ENCODE measurements at places on chromosomes 11 and 22. TPM values are rescaled to one million over a fixed set of nuclear protein-coding genes. Genes with fewer than 3 reads are reported as not detected.

DNA sequence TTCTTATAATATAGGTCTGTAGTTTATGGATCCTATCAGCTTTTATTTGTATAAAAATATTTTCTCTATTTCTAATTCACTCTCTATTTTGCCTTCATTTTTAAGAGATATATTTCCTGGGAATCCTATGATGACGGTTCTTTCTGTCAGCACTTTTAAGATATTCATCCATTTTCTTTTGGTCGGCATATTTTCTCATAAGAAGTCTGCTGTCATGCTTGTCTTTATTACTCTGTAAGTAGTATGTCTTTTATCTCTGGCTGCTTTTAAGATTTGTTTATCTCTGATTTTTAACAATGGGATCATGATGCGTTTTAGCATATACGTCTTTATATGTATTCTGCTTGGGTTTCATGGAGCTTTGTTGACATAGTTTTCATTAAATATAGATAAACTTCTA lies 175.5 kb downstream of the SNX19 start:
- DNase-seq = no peak

DNA sequence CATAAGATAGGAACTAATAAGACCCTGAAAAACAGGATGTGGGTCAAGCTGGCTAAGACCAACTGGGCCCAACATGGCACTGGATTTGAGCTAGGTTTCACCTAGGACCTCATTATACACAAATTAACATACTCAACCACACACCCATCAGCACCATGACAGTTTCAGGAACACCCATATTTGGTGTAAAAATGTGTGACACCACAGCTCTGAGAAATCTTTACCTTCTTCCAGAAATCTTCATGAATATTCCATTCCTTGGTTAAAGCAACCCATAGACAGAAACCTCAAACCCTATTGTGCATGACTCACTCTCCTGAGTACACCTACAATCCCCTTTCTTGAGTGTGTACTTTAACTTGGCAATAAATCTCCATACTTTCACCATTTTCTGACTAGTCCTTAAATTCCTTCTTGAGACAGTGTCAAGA lies 378.8 kb downstream of the DYNC2H1 start:
- no peak for DNase-seq

GRCh38 chr11:13141731-13142709 lies 132.9 kb downstream of the RASSF10 start:
- no peak for DNase-seq

GRCh38 chr11:91023731-91024130 lies 800.9 kb upstream of the CHORDC1 start:
- DNase-seq = no peak

- no peak for DNase-seq
These were observed 3.8 kb downstream of the SLC29A2 start for GRCh38 chr11:66367561-66368312.

DNA sequence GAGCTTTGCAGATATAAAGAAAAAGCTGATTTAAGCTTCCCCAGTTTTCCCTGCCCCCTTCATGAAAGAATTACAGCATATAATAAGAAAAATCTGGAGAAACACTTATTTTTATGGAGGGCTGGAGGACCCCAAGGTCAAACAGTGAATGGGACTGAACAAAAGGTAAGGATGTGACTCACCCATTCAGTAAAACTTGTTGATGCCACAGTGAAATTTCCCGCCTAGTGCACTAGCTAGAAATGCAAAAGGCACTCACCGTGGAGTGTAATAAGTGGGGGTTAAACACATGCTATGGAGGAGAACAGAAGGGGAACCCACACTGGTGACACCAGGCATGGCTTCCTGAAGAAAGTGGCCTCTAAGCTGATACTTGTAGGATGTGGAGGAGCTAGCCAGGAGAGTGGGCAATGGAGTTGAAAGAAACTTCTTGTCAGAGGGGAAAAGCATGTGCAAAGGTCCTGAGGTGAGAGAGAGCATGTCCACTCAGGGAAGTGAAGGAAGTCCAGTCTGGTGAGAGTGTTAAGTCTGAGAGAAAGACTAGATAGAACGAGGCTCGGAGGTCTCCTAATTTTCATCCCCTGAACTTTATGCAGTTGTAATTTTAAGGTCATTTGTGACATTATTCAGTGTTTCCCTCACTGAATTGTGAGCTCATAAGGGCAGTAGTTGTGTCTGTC lies 77.1 kb downstream of the MIAT start:
- DNase-seq = no peak

DNA sequence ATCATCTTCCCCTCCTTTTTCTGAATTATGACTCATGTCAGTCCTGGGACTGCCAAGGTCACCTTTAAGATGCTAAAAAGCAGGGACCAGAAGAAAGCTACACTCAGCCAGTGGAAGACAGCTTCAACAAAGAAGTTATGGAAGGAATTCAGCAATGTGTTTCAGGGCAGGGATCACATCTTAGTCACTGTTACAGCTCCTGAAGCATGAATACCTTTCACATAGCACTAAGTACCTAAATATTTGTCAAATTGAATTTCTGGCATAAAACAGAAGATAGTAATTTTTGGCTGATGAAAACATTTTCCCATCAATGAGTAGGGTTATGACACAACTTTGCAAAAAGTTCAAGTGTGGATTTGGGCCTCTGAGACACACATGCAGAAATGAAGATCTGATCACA lies 5.2 kb downstream of the DDB1 start:
- no peak for DNase-seq

- DNase-seq = no peak
These were observed 1010.3 kb upstream of the TENM4 start for GRCh38 chr11:80451105-80451504.

- no peak for DNase-seq
These were observed 163.8 kb downstream of the CHST1 start for GRCh38 chr11:45501392-45502225.

- DNase-seq = no peak
These were observed 26.0 kb upstream of the CBX7 start for GRCh38 chr22:39178206-39179111.

- DNase-seq = no peak
These were observed 467.1 kb downstream of the MIAT start for GRCh38 chr22:27124351-27124966.

Gene FOLR2
- total RNA-seq = not detected

Gene ZNF280B
- 2.6 TPM for total RNA-seq

Gene BAIAP2L2
- total RNA-seq = 0.58 TPM

Gene IGF2
- not detected for total RNA-seq

Gene CD248
- 80.8 TPM for total RNA-seq

Gene CASP5
- not detected for total RNA-seq

Gene DRD2
- not detected for total RNA-seq

Gene BARX2
- not detected for total RNA-seq

Gene OR8D4
- total RNA-seq = not detected

Gene PGA5
- total RNA-seq = not detected

Gene MRGPRX4
- not detected for total RNA-seq

Gene OR8D1
- total RNA-seq = not detected
